ENCODE measurements at places on chromosomes 11 and 22.

DNA sequence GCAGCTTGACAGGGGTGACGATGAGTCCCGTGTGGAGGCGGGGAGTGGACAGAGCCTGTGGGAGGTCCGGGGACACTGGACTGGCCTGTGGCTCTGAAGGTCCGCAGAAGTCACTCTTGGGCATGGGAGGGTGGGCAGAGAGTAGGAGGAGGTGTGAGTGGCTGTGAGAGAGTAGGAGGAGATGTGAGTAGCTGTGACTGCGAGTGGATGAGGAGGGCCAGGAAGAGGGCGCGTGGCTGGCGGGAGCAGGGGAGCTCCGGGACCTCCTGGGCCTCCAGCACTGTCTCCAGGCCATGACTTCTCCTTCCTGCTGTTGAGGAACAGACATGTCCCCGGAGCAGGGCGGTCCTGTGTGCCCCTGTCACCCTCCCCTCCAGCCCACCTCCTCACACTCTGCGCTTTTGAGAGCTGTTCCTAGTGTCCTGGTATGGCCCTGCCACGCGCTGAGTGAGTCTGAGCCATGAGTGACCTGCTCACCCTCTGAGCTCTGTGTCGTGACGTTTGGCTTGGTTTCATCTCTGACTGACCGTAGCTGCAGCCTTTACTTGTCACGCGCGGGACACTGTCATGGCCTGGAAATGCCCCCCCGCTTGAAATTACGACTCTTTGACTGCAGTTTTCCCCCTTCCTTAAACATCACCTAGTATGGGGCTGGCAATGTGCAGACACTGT, 391.5 kb downstream of the TBC1D22A start:
- no peak for DNase-seq

DNA sequence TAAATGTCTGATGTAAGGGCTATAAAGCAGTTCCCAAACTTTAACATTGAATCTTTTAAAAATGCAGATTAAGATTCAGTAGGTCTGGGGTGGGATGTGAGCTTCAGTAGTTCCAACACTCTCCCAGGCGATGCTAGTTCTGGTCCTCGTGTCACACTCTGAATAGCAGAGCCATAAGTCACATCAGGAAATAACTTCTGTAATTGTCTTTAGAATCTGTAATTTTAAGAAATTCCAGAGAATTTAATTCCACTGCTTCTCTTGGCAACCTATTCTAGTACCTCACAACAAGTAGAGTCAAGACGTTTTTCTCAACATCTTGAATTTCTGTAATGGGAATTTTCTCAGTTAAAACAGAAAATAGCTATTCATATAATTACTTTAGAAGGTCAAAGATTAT, 223.1 kb downstream of the TMEM135 start:
- DNase-seq, result no peak

GRCh38 chr11:64642871-64643255, 51.8 kb downstream of the SLC22A12 start:
- DNase-seq, result no peak

DNA sequence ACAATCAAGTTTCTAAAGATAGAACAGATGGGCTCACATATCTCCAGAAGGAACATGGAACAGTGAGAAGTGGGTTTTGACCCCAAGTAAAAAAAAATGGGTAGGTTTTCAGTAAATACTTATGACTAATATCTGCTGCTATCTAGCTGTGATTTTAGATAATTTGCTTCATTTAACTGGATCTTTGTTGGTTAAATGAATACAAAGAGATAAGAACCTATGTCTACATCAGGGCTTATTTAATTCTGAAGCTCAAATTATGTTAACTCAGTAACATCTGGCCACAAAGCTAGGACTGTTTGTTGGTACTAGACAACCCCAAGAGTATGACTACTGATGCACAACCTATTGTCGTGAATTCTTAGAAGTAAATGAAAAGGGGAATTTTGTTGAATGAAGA, 144.4 kb upstream of the SESN3 start:
- no peak for DNase-seq

- DNase-seq, result no peak
Measured at GRCh38 chr22:44678556-44679305, 23.3 kb upstream of the PRR5 start.

GRCh38 chr11:94493281-94494125, at the start of the genes ANKRD49 and MRE11:
Gene ANKRD49, plus strand, starts transcription at chr11:94493984. Its CDS starts 2,710 bp downstream, at chr11:94496694.
Gene MRE11, minus strand, starts transcription at chr11:94493844. Its CDS starts 1,043 bp downstream, at chr11:94492801.
- peak; percentile 79 for DNase-seq

DNA sequence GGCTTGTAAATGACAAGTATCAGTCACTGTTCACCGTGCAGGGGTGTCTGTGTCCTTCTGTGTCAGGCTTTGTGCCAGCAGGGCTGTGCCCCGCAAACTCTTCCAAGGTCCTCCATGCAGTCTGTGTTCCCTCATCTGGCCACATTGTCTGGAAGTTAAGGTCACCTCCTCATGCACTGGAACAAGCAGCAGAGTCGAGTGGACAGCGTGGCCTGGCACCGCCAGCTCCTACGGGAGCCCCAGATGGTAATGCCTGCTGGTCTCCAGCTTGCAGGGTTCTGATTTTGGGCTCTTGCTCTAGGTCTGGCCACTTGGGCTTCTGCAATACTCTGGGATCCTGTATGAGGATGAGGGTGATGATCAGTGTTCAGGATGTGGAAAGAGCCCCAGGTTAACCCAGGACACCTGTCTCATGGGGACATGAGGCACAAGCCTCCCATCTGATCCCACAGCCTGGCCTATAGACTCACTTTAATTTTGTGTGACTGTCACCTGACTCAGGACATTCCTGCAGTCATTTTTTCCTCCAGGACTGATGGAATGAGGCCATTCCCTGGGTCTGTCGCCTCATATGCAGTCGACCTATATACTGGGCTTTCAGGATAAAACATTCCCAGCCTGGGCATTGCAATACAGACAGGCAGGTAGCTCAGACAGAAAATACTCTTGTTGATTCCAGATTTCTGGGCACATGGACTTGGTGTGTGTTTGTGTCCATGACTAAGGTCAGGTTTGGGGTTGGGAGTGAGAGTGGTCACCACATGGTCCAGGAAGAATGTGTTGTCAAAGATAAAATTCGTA, 106.3 kb upstream of the TOP3B start:
- DNase-seq, result no peak

- no peak for DNase-seq
Measured at GRCh38 chr11:73219396-73220285, 1.6 kb downstream of the P2RY2 start.

GRCh38 chr22:49519117-49519737, 308.4 kb downstream of the BRD1 start:
- no peak for DNase-seq

- DNase-seq, result no peak
Measured at GRCh38 chr11:61491736-61492395, 16.7 kb upstream of the LRRC10B start.

GRCh38 chr11:122285070-122285988, 169.3 kb upstream of the BLID start:
- DNase-seq, result no peak

- no peak for DNase-seq
Measured at GRCh38 chr11:29352273-29352795, 664.5 kb downstream of the KCNA4 start.

DNA sequence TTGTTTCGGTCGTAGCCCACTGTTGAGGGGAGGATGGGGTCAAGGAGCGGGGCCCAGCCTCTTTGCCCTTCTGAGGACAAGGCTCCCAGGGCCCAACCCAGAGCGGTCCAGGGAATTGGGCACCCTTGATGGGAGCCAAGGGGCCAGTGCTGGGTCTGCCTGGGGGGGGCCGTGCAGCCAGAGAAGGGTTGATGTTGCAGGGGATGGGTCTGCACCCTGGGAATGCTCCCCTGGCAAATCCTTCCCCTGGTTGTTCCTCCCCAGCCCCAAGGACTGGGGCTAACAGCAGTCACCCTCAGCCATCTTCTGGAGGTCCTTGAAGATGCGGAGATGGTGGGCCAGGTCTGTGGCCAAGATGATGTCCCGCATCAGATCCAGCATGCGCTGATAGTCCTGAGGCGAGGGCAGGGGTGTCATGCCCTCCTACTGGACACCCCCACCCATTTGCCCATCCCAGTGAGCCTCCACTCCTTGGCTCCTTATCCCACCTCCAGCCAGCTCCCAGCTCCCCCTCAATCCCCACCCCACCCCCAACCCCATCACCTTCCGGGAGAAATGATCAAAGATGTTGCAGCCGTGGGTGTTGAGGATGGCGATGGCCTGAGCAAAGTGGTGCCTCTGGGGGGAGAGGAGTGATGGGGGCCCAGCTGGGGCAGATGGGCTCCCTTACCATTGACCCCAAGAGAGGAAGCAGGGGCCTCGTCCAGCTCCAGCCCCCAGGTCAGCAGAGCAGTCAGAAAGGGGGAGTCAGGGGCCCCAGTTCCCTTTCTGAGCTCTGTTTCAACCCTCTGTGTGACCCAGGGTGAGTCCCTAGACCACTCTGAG, 95.0 kb downstream of the PDE2A start:
- DNase-seq, result no peak

GRCh38 chr11:131640320-131640719, 269.9 kb downstream of the NTM start:
- DNase-seq, result no peak

DNA sequence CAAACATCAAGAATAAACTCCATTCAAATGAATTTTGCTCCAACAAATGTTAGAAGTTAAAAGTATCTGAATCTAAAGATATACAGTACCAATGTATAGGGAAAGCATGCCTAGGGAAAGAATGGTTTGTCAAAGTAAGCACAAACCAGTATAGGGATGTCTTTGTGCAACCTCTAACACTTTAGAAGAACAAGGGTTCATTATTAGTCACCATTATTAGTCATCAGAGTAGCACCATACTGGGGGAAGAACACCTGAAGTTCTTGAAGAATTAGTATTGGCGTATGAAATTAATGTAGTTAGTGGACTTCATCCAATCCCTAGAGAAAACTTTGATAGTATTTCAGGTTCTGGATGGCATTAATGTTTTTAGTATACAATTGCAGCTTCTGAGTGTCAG, 943.7 kb downstream of the METTL15 start:
- DNase-seq, result no peak

GRCh38 chr11:75919525-75919924, 104.5 kb downstream of the UVRAG start:
- DNase-seq, result no peak

DNA sequence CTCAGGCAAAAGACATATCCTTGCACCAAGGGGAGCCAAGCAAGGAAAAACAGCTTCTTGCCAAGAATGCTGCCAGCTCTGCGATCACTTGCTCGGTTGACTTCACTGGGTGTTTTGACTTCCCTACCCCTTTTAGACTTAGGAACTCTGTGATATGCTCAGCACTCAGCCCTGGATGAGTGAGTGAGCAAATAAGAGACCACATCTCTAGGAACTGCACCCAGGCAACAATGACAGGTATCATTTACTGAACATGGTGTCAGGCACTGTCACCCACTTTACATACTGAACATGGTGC, 3.7 kb upstream of the IRAG1 start:
- DNase-seq, result no peak

DNA sequence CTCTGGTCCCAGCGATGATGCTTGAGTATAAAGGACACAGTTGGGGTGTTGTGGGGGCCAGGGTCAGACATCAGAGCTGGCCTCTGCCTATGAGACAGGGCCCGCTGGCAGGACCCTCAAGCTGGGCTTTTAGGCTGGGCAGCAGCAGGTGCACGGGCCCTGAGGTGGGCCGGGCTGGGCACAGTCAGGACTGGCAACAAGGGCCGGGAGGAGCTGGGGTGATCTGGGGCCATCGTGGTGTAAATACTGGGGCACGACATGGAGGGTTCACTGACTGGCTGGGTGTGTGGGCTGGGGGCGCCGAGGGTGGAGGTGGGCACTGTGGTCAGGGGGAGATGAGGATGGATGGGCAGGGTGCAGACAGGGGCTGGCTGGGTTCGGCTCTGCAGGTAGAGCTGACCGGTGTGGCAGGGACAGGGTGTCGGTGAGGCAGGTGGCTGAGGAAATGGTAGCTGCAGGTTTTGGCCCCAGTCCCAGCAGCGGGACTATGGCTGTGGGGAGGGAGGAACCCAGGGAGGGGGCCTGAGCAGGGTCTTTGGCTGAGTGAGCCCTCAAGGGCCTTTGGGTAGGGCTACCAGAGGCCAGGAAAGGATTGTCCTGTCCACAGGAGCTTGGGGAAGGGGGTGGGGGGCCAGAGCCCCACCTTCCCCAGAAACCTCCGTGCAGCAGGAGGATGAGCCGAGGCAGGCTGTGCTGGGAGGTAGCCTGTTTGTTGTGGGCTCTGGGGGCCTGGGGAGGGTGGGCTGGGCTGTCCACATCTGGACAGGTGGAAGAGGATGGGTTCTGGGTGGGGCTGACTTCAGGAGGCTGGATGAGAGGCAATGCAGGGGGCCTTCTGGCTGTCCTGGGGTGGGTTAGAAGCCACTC, 81.4 kb downstream of the KCNQ1 start:
- DNase-seq, result no peak

DNA sequence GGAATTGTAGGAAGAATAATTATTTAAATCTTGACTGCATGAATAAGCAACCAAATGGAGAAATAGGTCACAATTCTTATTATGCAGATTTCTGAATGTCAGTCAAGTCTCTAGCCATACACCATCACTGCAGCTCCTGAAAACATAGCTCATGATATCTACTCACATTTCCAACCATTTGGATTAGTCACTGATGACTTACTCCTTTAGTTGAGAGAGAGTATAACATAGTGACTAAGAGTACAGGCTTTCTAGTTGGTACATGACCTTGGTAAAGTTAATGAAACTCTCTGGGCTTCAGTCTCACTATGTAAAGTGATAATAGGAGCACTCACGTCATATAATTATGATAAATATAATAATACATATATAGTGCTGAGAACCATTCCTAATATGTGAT, 265.2 kb downstream of the KCNA4 start:
- DNase-seq, result no peak

- DNase-seq, result no peak
Measured at GRCh38 chr11:16953663-16954062, 60.6 kb downstream of the PLEKHA7 start.

DNA sequence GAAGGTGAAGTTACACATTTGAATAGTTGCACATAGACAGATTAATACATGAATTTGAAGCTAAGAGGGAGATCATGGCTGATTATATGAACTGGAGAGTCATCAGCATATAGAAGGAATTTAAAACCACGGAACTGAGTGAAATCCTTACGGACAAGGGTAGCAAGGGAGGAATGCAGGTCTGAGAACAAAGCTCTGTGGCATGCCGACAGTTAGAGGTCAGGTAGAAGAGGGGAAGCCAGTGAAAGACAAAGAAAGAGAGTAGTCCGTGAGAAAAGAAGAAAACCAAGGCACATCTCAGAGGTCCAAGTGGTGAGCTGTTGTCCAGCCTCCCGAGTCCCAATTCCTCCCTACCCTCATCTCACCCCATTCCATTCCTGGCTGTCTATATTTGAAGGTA, 11.8 kb upstream of the SYT9 start:
- DNase-seq, result no peak

DNA sequence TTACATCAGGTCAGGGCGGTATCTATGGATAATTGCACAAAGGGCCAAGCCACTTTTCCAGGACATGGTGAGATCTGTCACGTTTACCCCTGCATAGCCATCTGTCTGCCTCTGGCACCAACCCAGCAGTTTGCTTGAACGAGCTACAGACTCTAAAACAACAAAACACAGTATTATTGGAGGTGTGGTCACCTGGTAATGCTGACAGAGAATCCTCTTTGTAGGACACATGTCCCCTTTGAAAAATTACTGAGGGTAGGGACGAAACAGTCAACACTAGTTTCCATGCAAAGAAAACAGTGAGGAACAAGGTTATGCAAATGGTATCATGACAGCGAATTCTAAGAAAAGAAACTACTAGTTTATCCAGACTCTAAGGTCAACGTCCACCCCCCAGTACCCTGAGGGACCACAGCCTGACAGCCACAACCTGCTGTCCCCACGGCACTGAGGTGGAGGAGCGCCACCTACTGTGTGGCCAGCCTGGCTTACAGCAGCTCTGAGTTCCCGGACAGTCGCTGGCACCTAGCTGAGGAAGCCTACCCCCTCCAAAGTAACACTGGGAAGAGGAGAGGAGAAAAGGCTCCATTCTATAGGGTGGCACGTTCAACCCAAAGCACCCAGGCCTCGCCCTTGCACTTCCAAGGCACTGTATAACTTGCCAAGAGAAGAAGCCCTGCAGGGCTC, 117.4 kb upstream of the BID start:
- no peak for DNase-seq
